ENCODE measurements at places on chromosomes 3 and 15.

DNA sequence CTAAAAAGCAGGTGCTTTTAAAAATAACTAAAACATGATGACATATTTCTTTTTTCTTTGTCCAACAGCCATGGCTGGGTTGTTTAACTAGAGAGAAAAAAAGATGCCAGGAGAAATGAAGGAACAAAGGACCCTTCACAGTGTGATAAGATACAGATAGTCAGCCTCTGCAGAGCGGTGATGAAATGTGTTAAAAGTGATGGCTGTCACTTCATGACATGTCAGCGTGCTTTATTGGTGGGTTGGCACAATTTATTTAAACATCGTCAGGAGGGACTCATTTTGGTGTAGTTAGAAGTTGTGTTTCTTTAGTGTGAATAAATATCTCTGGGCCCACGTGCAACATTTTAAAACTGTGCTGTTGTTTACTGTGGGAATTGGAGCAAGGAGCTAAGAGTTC, 887.4 kb upstream of the CFAP20DC start:
- no peak for DNase-seq

DNA sequence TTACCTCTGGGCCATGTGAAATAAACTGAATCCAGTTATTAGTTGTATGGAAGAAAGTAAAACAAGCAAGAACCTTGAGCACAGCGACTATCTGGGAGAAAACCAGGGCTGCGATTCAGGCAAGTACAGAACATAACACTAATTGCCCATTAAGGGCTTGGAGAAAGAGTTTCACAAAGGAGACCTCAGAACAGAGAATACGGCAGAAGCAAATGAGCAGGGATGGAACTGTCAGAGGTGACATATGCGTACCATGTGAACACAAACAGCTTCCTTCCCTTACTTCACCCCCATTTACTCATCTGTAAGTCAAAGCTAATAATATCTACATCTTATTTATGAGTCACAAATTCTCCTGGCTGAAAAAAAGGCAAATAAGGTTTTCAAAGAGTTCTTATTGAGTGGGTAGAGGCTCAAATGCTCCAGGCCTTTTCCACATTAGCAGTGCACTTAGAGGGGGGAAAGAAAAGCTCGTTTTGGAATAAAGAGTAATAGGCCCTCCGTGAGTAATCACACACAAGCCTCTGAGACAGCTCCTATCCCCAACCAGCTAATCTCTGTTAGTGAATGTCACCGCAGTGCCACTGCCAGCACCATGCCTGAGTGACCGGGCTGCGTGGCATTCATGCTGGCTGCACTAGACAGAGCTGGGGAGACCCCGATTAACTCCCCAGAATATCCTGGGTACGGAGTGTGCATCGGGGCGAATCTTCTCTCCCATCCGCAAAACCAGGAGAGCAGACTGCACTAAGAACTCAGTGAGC, 2.6 kb downstream of the PCSK6 start:
- DNase-seq = no peak

- no peak for DNase-seq
Observed at GRCh38 chr3:4993276-4994143, 14.3 kb downstream of the BHLHE40 start.

DNA sequence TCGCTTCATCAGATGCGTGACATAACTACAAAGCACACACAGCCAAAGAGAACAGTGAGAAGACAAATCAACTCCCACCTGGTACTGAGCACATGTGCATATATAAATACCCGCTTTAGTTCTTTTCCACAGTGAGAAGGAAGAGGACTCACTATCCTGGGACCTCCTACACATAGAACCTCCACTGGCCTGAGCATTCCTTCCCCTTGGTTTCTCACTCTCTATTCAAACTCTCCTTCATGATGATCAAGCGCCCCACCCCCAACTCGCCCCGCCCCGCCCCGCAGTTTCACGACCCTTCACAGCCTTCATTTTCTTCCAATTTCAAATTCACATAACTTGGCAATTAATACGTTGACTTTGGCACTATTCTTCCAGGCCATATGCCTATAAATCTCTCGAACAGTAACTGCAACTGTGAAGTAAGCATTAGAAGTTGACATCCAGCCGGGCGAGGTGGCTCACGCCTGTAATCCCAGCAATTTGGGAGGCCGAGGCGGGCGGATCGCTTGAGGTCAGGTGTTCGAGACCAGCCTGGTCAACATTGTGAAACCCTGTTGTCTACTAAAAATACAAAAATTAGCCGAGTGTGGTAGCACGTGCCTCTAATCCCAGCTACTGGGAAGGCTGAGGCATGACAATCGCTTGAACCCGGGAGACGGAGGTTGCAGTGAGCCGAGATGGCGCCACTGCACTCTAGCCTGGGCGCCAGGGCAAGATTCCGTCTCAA, 1.1 kb downstream of the RPS17 start:
- DNase-seq = no peak

DNA sequence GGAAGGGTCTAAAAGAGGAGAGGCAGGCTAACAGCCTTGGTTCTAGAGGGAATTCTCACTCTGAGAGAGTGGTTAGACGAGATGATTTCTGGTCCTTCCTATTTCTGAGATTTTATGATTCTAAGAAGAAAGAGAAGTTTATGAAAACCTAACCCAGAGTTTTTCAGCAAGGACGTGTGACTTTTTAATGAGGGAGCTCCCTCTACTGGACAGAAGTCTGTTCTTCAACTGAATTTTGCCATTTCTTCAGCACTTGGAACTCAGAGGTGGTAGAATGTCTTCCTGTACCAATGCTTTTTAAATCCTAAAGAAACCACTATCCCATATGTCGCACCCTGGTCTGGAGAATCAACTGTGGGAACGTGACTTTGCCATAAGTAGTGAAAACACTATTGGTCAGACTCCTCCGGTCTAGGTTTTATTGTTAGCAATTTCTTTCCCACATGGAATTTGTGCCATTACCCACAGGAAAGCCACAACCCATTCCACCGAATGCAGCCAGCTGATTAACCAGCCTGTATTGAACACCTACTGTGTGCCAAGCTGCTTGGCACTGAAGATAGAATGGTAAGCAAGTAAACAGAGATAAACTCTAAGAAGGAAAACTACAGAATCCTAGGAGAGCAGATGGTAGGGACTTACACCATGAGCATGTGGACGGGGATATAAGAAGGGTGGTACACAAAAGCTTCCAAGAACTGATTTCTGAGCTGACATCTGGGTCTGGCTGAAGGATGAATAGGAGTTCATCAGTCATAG, 199.5 kb upstream of the LMCD1 start:
- DNase-seq = peak; percentile 42

DNA sequence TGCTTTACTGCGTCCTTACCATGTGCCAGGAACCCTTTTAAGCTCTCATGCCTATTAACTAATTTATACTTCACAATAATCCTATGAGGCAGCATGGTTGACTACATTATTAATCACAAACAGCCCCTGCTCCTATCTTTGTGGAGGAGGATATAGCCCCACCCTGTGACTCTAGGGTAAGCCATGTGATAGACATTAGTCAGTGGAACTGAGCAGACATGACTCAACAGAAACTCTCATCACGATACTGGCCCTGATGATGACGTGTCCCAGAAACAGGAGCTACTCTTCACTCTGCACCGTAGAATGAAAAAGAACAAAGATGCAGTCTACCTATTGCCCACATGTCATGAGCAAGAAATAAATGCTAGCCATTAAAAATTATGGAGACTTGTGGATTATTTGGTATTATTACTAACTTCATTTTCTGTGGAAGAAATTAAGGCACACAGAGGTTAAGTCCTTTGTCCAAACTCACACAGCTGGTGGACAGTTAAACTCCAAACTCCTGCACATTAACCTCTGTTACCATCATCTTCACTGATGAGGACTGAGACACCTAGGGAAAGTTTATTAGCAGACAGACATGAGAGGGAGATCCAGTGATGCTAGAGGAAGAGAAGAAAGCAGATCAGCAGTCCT, 51.2 kb downstream of the CFAP20DC start:
- no peak for DNase-seq
